ENCODE measurements at places on chromosomes 3 and 15.

DNA sequence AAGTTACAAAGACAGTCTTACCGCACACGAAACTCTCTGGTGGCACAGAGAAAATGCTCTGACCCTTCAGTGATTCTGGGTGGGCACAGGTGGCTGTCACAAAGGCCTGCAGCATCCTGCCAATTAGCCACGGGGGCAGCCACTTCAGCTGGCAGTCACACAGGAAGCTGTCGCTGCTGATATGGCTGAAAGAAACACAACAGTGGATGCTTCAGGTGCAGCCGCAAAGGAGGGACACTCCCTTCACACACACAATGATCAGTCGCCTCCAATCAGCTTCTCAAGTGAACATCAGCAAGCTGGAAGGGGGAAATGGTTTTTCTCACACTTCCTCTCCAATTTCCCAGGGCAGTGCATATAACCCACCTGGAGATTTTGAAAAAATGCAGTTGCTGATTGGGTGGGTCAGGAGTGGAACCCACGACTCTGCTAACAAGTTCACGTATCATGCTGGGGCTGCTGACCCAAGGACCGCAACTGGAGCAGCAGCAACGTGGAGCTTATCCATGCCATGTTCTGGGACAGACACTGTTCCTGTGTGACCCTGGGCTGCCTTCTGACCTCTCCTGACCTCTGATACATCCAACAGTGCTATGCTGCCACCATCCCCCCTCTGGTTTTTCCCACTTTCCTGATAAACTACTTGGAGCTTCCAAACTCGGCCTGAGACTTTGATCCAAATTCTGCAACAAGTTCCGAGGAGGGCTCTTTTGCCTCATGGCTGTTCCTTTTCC is 106.6 kb downstream of the LRIG1 start:
- peak; percentile 6 for DNase-seq

GRCh38 chr15:84983711-84984110 is 2.1 kb downstream of the PDE8A start:
- DNase-seq, result no peak

GRCh38 chr15:38354315-38354929 is 99.5 kb upstream of the FAM98B start:
- peak; percentile 19 for DNase-seq

- no peak for DNase-seq
Observed at GRCh38 chr3:12990306-12990705, 82.9 kb downstream of the IQSEC1 start.

DNA sequence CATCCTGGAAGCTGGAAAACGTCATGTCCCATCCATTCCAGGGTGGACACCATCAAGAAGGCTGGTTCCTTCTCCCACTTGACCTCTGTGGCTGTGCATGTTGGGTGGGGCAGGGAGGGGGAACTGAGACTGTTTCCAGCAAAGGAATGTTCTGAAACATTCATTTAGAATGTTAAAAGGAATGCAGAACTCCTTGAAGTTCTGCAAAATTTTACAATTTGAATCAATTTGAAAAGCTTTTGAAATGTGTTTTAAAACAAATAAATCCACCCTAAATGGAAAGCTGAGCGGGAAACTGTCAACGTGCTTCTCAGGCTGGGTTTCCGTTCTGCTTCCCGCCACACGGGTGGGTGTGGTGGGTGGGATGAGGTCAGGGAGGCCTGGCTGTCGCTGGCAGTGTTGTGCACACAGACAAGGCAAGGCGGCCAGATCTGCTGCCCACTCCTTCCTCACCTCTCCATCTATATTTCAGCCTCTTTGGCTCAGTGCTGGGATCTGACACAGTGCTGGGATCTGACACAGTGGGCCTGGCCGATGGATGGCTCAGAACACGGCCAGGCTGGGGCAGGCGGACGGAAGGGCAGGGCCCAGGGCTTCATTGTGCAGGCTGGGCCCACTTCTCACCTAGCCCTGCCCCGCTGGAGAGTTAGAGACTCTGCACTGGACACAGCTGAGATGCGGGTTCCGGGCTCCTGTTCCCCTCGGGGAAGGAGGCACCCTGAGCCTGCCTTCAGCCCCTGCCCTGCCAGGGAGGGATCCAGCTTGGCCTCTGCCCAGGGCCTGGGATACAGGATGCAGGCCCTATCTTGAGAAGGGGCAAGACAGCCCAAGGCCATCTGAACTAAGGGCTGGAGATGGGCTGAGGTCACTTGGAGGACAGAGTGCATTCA is 110.4 kb downstream of the TMEM266 start:
- DNase-seq, result no peak

DNA sequence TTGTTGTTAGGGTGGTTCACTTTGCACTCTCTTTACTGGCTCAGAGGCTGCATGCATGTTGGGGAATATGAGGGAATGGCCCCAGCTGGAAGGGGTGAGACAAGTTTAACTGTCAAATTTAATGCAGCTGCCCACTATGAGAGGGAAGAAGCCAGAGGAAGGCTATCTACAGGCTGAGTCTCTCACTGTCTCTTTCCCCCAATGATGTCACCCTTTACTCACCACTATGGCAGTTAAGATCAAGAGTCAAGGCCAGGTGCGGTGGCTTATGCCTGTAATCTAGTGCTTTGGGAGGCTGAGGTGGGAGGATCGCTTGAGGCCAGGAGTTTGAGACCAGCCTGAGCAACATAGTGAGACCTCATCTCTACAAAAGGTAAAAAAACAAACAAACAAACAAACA is 12.2 kb upstream of the RBMS3 start:
- no peak for DNase-seq

GRCh38 chr3:142481196-142481595 is 33.4 kb upstream of the XRN1 start:
- no peak for DNase-seq

DNA sequence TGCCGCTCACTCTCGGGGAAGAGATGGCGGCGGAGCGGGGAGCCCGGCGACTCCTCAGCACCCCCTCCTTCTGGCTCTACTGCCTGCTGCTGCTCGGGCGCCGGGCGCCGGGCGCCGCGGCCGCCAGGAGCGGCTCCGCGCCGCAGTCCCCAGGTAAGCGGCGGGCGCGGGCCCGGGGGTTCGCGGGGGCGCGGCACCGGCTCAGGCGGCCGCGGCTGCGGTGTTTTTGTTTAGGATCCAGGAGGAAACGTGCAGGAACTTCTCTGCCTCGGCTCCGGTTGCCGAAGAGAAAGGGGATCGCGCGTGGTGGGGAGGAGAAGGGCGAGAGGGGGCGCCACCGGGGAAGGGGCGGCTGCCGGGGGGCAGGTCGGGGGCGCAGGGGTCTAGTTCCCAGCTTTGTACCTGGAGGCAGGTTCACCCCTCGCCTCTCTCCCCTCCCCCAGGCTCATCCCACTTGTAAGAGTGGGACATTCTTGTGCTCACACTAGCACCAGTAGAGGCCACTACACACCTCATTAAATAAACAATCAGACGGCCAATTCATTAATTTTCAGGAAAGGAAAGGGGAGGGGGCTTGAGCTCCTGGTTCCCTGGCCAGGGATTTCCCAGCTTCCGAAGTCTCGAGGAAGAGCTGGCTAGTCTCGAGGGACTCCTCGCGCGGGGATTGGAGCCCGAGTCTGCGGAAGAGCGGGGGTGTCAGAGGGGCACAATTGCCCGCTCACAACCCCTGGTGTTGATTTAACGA is 562 bp downstream of the NEO1 start:
- DNase-seq, result no peak

DNA sequence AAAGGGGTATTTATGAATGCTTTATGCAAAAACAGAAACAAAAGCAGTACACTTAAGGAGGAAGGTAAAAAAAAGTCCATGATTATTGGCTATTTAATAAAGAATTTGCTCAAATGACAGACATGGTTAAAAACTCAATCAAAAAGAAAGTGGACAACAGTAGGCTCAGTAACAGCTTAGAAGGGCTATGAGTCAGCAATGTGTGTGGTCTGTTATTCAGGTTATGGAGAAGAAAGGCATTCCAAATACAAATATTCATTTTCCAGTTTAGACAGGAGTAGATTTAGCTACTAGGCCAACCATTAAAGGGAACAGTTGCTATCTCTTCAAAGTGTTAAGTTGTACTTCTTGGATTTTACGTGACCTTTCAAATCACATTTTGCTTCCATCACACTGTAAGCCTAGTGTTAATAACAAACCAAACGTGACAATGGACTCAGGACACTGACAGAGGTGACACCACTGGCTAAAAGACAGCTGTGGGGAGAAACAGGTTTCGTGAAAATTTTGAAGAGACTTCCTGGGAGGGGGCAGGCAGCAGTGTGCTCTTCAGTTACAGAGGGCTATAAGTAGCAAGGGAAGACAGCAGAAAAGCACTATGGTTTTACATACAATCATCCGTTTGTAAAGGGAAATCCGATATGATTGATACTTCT is 41.7 kb upstream of the MYO5C start:
- DNase-seq, result no peak

DNA sequence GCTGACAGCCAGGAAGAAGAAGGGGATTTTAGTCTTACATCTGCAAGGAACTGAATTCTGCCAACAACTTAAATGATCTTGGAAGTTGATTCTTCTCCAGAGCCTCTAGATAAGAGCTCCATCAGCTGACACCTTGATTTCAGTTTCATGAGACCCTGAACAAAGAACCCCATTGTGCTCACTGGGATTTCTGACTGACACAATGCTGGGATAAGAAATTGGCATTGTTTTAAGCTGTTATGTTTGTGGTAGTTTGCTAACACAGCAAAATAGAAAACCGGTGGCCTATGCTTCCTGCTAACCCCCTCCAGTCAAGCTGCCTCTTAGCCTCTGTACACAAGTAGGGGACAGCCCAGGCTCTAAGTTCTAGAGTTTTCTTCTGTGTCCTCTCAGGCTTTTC is 36.2 kb downstream of the MASP1 start:
- DNase-seq, result no peak

GRCh38 chr3:134441321-134441720 is 44.5 kb downstream of the ANAPC13 start:
- no peak for DNase-seq

DNA sequence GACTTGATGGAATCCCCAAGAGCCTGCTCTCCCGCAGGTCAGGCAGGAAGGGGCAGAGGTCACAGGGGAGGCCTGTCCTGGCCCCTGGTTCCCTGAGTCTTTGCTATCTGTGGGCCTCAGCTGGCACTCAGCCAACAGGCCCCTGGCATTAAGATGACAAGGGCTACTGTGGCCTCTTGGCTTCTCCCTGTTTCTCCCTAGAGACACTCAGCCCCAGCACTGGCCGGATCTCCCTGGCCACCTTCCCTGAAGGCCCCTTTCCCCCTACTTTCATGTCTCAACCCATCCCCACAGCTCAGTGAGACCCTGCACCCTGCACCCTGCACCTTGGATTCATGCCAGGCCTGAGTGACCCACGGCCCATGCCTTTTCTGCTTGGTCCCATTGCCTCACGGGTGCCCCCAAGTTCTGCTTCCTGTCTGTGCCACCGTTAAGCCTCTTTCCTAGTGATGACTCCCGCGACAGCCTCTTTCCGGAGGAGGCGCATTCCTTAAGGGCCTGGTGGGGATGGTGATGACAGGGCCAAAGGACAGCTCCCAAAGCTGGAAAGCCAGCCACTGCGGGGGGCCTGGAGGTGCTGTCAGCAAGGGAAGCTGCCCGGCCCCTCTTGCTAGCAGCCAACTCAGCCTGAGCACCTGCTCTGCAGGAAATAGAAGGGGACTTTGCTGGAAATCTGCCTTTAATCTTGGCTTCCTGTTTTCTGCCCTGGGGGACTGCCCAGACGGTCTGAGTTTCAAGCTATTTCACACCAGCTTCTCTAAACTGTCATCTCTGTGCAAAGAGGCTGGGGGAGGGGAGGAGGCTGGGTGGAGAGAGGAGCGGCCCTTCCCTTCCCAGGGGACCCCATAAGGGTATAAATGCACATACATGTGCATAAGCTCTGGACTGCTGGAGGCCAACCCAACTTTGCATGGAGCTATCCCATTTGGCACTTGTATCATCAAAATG is 4.8 kb upstream of the CSK start:
- DNase-seq, result no peak

- DNase-seq, result no peak
Observed at GRCh38 chr15:66675446-66675845, 26.6 kb upstream of the SMAD6 start.

DNA sequence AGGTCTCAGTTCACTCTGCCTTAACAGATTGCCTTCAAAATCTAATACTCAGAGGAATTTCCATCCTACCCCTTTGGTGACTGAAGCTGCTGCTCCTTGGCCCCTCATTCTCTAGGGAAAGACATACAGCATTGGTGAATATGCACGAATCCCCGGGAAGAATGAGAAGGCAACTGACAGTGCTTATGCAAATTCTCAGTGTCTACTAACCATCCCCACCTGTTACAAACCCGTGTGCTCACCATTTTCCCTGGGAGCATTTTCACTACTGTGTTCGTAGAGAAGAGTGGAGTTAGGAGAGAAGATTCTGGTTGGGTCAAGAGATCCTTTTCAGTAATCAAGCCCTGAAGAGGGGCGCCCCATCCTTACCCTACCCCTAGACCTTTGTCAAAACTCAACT is 37.7 kb downstream of the SYNM start:
- no peak for DNase-seq

- no peak for DNase-seq
Observed at GRCh38 chr3:78906245-78906644, 861.6 kb downstream of the ROBO1 start.

DNA sequence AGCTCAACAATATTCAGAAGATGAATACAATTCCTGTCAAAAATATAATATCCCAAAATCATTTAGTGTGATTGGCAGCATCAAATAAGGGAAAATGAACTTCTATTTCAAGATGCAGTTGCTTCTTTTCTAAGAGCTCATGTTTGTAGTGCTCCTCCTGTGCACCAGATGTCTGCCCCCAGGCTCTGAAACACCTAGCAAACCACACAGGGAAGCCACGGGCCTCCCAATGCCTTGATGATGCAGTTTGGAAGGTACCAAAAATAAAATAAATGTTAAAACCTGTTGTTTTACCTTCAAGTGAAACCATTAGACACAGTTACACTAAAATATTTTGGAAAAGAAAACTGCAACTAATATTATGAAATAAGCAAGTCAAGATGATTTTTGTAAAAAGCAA is 22.2 kb downstream of the CFAP20DC start:
- no peak for DNase-seq

DNA sequence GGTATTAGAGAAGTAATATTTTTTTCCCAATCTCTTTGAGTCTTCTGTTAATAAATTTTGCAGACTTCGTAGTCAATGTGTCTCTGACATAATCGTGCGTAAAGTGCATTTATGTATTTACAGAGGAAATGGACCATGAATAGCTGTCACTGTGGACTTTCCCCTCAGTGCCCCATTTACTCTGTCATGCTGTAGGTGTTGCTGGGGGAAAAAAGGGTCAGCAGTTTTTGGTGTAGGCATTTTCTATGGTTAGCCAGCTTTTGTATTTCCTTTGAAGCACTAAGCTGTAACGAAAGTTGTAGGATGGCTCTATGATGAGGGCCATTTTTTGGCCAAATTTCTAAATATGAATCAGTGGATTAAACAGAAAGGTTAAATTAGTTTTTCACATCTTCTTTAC is 598.4 kb downstream of the FGF12 start:
- no peak for DNase-seq

DNA sequence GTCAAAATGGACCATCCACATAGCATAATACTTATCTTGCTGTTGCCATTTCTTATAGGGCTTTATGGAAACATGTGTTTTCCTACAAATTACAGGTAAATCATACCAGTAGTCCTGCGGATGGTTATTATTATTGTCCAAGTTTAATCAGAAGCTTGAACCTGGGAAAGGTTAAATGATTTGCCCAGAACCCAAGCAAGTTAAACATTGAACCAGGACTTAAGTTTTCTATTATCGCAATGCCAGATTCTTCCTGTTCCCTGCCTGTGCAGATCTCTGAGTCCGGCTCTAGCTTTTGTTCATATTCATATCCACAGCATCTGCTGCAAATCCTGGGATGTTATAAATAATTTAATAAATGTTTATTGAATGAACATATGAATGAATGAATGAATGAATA is 12.5 kb downstream of the LPP start:
- no peak for DNase-seq
